ENCODE measurements at places on chromosomes 12 and 14.

- no peak for DNase-seq
These were observed 1.3 kb upstream of the AEBP2 start for GRCh38 chr12:19437996-19438395.

GRCh38 chr14:32364941-32365340 lies 35.8 kb downstream of the AKAP6 start:
- DNase-seq = no peak

DNA sequence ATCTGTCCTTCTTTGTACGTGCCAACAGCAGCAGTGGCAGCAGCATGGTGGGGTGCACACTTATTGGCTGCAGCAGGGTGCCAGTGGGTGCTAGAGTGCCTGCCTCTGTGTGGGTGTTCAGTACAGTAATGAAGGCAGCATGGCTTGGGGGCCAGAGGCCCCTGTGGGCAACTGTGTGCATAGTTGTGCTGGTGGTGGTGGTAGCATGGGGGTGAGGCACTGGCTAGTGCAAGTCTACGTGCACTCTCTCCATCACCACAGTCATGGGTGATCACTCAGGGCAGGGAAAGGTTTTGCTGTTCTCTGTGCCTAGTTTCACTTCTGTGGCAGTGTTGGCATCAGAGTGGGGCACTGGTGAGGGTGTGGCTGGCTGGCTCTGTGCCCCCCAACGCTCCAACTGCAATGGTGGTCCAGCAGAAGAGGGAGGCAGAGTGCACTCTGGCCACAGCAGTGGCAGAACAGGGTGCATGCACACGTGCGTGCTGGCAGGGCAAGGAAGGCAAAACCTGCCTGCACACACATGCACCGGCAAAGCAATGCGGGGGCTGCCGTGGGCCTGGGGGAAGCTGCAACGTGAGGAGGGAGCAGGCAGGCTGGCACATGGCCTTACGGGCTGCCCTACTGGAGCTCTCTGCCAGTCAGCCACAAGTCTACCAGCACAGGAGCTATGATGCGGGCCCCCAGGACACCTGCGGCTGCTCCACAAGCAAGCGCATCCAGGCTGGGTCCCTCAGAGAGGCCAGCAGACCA lies 60.1 kb downstream of the CRACR2A start:
- DNase-seq = no peak

- no peak for DNase-seq
These were observed 665.2 kb upstream of the FLRT2 start for GRCh38 chr14:84864548-84865271.

DNA sequence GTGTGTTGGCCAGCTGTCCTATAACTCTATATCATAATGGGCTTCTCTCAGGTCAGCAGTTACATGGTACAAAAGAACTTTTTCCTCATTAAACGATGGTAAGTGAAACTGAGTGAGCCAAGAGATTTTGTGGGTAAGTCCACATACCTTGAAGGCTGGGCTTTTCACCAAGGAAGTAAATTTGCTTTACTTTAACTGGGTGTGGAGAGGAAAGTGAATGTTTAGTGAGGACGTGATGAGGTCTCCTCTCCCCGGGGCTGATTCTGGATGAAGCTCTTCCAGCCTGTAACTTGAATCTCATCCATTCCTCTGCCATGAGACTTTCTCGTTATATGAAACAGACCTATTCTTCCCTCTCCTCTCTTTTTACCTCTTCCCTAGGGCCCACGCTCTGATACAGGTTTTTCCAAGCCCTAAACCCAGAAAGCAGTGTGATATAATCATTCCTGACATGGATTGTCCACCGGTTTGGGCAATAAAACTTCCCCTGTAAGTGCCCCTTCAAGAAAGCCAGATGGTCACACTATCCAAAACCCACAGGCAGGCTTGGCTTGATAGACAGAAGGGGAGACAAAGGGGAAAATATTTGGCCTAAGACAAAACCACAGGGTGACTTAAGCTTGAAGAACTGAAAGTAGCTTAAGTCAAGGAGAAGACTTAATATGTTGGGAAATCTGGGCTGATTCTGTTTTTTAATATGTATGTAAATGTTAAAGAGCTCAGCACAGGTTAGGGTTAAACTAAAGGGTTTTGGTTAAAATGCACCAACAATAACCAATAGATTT lies 50.3 kb downstream of the CIT start:
- no peak for DNase-seq

GRCh38 chr14:51445001-51445390 lies 204.9 kb downstream of the TMX1 start:
- no peak for DNase-seq

DNA sequence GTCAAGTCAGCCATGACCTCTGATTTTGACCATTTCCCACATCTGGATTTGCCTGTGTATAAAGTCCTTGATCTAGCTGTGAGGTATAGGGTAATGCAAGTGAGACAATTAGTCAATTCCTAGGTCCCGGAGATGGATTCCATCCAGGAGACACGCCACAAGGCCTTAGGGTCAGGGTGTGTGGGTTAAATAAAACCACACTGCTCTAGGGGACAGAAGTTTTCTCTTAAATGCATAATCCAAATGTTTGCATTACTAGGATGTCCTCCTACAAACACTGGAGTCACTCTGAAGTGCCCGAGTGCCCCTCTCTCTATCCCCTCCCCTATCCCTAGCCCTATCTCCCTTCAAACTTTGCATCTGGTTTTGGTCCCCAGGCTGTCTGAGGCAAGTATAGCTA lies 26.8 kb downstream of the LRIG3 start:
- no peak for DNase-seq

DNA sequence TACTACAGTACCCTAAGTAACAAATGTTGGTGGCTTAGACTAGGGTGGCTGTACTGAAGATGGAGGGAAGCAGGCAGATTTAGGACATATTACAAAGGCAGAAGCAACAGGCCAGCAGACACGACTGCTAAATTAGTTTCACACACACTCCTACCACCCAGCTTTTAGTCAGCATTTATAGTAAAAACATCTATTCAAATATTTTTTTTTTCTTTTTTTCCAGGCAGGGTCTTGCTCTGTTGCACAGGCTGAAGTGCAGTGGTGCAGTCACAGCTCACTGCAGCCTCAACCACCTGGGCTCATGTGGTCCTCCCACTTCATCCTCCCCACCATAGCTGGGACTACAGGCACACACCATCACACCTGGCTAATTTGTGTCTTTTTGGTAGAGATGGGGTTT lies 72.9 kb downstream of the CDK17 start:
- DNase-seq = no peak

DNA sequence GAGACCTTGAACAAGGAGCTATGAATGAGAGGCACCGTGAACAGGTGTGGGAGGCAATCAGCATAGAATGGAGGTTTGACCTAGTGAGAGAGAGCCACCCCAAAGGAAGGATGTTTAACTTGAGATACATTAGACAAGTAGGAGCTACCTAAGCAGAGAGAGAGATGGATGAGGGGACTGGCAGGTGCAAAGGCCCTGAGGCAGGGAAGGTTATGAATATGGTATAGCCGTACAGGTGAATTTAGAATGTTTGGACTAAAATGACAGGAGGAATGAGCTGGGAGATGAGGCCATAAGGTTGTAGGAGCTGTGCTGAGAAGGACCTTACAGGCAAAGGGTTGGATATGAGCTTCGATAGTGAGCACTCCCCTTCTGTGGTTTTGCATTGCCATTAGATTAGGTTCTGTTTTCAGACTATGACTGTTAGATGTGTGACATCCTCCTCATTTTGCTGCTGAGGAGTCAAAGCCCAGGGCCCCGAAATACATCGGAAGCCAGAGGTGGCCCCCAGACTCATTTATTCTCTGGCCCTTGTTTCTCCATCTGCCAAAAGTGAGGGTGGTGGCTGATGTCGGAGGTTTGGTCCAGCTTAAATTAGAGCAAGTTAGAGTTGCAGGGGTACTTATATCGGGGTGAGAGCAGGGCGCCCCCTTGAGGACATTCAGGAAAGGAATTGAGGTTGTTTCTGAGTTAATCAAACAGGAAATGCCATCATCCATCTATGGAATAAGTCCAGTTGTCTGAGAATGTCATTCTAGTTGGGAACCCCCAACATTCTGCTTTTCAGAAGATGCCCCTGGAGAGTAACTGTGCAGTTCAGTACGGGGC lies 29.4 kb downstream of the SLC24A4 start:
- DNase-seq = no peak

DNA sequence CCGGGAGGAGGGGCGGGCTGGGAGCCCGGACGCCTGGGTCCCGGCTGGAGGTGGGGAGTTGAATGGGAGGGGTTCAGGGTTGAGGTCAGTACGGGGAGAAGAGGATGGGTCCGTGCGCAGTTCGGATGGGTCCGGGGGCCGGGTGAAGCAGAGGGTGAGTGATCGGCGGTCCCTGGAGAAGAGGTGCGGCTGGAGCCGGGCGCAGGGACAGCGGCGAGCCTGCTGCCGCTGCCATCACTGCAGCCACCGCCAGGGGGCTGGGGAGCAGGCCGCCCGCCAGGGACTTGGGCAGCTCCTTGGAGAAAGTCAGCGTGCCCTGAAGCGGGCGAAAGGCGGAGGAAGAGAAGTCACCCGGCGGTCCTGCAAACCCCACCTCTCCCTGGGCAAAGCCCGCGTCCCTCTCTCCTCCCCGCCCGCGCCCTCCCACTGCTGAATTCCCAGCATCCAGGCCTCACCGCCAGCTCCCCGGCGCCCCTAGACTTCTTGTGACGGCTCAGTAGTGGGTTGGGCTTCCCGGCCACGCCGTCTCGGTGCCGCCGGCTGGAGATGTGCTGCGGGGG lies 6.0 kb upstream of the GPR84 start:
- peak; percentile 88 for DNase-seq

GRCh38 chr14:81093651-81094050 lies 127.1 kb downstream of the GTF2A1 start:
- no peak for DNase-seq

DNA sequence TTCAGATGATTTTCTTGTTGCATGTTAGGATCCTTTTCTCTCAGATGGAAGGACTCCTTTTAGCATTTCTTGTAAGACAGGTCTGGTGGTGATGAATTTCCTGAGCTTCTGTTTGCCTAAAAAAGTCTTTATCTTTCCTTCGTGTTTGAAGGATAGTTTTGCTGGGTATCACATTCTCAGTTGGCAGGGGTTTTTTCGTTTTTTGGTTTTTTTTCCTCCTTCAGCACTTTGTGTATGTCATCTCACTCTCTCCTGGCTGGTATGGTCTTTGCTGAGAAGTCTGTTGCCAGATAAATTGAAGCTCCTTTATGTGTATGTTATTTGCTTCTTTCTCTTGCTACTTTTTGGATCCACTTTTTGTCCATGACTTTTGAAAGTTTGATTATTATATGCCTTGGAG lies 15.6 kb upstream of the TXNRD1 start:
- no peak for DNase-seq

All from right forelimb (tissue), 1 donor.